ENCODE measurements at places on chromosomes 11 and 22.
A peak's percentile ranks its signal among the peaks of the same experiment; 100 is the strongest.

DNA sequence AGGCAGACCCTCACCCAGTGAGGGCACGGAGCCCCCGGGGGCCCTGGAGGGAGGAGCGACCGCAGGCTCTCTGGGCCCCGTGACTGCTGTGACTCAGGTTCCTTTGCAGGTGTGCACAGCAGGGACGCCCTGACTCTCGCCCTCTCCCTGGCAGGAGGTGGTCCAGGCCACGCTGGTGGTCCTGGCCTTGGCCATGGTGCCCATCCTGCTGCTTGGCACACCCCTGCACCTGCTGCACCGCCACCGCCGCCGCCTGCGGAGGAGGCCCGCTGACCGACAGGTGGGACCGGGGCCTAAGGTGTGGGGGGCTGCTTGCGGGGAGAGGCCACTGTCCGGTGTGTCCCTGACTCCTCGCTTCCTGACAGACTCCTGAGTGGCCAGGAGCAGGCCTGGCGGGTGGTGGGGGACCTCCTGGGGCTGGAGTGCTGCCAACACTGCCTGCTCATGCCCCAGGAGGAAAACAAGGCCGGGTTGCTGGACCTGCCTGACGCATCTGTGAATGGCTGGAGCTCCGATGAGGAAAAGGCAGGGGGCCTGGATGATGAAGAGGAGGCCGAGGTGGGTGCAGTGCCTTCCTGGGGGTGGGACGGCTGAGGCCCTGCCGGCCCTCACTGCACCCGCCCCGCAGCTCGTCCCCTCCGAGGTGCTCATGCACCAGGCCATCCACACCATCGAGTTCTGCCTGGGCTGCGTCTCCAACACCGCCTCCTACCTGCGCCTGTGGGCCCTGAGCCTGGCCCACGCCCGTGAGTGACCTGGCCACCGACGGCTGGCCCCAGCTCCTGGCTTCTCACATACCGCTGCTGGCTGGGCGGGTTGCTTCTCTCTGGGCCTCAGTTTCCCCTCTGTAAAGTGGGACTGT, 10.9 kb downstream of the TCIRG1 start:
- DNase-seq, result no peak

DNA sequence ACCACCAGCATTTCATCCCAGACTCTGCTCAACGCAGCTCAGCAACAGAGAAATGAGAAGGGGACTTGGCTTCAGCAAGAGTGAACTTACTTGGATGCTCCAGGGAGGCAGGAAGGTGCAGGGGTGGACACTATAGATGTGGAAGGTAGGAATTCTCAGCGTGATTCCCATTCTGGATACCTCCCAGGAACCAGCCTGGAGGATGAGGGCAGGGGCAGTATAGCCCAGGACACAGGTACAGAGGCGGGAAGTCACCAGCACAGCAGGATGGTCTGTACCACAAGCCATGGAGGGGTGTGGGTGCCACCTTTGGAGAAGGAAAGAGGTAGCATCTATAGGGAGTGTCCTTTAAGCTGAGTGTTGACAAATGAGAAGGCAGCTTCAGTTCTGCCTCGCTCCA, 1275.2 kb downstream of the TBC1D22A start:
- DNase-seq, result no peak

- no peak for DNase-seq
Observed at GRCh38 chr22:42176255-42176915, 45.8 kb upstream of the CYP2D6 start.

DNA sequence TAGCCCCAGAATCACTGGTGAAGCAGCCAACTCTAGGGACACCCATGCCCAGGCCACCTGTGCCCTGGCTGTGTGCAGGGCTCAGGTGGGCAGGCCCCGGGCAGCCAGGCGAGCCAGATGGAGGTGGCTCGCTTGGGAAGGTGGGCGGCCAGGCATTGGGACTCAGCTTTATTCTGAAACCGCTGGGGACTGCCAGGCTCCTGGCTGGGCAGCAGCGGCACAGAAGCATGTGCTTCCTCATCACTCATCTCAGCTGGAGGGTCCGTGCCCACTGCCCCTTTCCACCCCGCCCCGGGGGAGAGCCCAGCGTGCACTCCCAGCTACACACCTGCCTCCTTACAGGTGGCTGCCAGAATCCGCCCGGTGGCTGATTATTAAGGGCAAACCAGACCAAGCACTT, 27.1 kb upstream of the SLC22A12 start:
- no peak for DNase-seq

DNA sequence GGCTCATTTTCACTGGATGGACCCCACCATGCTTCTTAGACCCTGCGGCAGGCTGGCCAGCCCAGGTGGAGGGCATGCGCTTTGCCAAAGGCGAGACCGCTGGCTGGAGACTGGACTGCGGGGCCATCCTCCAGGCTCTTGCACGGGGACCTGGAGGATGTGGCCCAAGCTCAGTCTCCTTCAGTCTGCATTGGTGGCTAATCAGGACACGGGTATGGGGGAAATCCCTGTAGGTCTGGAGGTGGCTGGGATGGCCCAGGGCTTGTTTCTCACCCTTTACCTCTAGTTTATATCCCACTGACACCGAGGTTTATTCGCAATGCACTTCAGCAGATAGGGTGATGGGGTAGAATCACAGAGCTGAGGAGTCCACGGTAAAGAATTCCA, 45.0 kb downstream of the BCR start:
- no peak for DNase-seq

DNA sequence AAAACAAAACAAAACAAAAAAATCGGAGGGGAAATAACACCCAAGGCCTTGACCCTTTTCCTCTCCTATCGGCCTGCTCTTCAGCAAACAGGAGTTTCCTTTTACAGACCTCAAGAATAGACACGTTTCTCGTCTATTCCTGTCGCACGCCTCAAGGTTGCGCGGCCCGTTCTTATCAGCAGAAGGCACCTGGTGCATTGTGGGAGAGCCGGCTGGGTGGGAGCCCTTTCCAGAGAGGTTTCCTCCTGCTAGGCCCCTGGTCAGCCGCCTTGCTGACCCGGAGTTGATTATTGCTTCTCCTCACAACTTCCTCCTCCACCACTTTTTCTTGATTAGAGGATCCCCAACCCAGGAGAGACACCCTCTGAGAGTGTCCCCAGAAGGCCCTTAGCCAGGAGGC, 497.3 kb downstream of the MIAT start:
- no peak for DNase-seq

GRCh38 chr11:31788085-31788484, 23.0 kb downstream of the PAX6 start:
- DNase-seq, result no peak

DNA sequence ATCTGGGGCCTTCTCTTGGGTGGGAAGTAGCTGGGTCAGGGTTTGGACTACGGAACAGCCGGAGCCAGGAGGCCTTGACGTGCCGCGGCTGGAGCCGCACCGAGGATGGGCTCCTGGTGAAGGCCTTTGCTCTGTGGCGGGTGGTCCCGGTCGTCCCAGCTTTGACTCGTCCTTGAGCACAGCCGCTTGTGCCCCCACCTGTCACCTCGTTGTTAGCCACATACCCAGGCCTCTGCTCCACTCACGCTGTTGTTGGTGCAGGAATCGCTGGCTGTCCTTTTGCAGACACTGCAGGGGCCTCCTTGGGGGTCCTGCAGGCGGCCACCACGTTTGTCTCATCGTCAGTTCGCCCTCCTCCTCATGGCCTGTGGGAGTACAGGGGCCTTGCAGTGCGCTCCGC, 17.1 kb downstream of the PHRF1 start:
- no peak for DNase-seq

- DNase-seq, result no peak
Observed at GRCh38 chr11:70415191-70415590, 16.9 kb downstream of the CTTN start.

DNA sequence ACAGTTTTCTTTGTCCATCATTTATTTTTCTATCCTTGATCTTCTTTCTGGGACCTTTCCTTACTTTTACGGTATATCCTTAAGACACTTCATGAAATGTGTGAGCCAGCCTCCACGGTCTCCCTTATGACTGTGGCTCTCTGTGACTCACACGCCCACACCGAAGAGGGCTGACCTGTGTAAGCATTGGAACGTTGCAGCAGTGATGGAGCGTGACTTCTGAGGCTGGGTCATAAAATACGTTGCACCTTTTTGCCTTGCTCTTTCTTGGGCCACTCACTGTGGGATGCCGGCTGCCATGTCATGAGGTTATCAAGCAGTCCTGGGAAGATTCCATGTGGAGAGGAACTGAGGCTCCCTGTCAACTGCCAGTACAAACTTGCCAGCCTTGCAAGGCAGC, 96.3 kb upstream of the RAB1B start:
- no peak for DNase-seq

GRCh38 chr22:24703101-24703500, 71.4 kb downstream of the PIWIL3 start:
- DNase-seq, result no peak

DNA sequence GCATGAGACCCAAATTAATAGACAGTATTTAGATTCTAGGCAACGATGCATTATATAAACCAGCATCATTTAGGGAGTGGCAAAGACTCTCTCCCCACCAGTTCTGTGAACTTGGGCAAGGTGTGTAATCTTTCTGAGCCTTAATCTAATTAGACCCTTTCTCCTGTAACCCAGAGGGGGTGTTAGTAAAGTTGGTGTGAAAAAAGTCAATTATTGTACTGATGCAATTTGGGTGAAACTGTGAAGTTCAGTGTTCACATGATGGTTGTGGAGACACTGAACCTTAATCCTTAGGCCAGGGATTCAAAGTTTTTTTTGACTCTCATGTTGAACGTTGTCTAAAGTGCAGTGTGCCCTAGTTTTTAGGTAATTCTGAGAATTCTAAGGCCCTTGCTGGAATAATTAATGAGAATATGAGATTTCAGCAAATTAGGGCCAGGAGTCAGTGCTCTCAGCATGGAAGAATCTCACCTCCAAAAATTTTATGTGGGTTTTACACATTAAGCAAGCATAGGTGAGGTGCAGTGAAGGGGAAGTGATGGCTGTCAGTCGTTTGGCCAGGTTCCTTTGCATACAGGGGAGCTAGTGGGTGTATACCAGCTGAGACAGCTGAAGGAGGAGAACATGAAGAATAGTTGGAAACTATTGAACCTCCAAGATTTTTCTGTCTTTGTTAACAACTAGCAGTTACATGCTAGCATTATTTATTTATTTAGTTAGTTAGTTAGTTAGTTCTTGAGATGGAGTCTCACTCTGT, 94.2 kb downstream of the PTPRJ start:
- peak; percentile 12 for DNase-seq

DNA sequence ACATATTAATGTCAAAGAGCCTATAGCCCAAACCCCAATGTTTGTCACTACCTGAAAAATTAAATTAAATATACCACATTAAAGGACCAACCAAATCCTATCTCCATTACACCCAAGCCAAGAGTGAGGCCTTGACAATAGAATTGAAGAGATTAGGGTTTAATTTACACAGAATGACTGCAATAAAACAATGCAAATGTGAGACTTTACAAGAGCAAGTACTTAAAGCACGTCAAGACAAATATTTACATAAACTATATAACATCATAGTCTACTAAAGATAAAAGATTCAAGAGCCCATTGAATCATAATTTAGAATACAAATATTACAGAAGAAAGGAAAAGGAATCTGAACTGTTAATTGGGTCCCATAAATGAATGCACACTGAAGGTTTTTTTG, 85.6 kb downstream of the CADM1 start:
- DNase-seq, result no peak

DNA sequence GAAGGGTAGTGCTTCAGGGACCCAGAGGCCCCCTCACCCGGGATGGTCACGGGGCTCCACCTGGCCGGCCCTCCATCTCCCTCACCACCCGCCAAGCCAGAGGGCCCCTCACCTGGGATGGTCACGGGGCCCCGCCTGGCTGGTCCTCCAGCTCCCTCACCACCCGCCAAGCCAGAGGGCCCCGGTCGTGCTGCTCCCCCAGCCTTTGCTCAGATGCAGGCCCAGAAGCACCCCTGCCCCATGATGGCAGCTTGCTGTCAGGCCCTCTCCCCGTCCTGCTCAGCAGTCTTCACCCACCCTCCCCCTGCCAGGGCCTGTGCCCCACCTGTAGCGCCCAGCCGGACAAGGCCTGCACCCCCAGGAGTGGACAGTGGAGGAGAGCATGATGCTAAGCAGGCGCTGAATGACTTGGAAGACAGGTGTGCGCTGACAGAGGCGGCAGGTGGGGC, 7.3 kb downstream of the DENND6B start:
- DNase-seq, result no peak

All from memory B cell (primary cell).